BJ (cell line): ENCODE measurements at places on chromosomes 2 and 18. TPM values are rescaled to one million over a fixed set of nuclear protein-coding genes. Genes with fewer than 3 reads are reported as not detected.

SYT4 gene
- polyA plus RNA-seq: not detected in 2 replicates

- DNase-seq: no peak
Observed at GRCh38 chr2:194619366-194619765, 1037.7 kb upstream of the SLC39A10 start.

ASB1 gene
- 24.9 and 33.4 TPM in 2 replicates for polyA plus RNA-seq

C2orf74 gene
- polyA plus RNA-seq: 6.5 and 19.5 TPM in 2 replicates

GRCh38 chr2:53334610-53335009 lies 433.0 kb upstream of the CHAC2 start:
- DNase-seq: no peak

ICA1L gene
- 2.4 and 4.0 TPM in 2 replicates for polyA plus RNA-seq

DNA sequence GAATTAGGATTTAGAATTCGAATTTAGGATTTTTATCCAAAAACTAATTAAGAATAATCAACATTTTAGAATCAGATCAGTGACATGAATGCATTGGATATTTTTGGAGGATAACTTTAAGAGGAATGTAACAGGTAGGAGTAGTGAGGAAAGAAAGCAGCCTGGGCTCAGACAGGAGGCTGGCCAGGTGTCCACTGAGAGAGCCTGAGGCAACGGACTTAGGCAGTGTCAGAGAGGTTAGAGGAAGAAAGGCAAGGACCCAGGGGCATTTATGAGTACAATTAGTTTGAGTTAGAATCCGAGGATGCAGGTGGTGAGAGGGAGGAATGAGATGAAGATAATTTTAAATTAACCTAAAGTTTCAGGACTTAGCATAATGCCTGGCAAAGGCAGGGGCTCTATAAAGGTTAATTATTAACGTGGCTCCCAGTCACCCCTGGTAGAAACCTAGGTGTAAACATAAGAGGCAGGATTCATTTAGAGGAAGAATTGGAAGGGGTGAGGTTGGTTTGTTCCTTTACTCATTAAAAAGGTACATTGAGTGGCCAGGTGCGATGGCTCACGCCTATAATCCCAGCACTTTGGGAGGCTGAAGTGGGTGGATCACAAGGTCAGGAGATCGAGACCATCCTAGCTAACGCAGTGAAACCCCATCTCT lies 507.1 kb downstream of the TMEM182 start:
- no peak for DNase-seq

- DNase-seq: no peak
Observed at GRCh38 chr2:62042944-62043343, 137.5 kb downstream of the COMMD1 start.

COLEC11 gene
- polyA plus RNA-seq: 0.07 and 0.15 TPM in 2 replicates

RASGRP3 gene
- 1.7 and 2.6 TPM in 2 replicates for polyA plus RNA-seq

- no peak for DNase-seq
Observed at GRCh38 chr18:35775887-35776286, 194.3 kb downstream of the GALNT1 start.

KCNG3 gene
- not detected in 2 replicates for polyA plus RNA-seq

GRCh38 chr2:215417400-215417951 lies 18.4 kb downstream of the FN1 start:
- DNase-seq: no peak

GRCh38 chr2:140975237-140975636 lies 1155.6 kb downstream of the LRP1B start:
- DNase-seq: no peak

- no peak for DNase-seq
Observed at GRCh38 chr18:44051026-44051425, 629.7 kb upstream of the SETBP1 start.

ATP6V1C2 gene
- 0.04 and 0.12 TPM in 2 replicates for polyA plus RNA-seq

DNA sequence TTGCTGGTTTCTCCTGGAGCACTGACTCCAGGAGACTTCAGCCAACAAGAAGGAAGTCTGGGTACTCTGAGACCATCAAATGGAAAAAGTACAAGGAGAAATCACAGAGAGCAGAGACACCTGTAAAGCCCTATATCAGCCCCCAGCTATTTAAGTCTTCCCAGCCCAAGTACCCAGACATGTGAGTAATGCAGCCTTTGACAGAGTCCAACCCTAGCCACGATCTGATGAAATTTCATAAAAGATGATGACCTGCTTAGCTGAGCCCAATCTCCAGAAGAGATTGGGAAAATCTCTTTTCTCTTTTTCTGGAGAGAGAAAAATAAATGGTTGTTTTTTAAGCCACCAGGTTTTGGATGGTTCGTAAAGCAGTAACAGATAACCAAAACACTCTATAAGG lies 196.6 kb downstream of the NBAS start:
- DNase-seq: no peak

DCC gene
- 0.15 and 0.44 TPM in 2 replicates for polyA plus RNA-seq

GRCh38 chr2:25551316-25551715 lies 122.1 kb downstream of the DTNB start:
- DNase-seq: no peak

DNA sequence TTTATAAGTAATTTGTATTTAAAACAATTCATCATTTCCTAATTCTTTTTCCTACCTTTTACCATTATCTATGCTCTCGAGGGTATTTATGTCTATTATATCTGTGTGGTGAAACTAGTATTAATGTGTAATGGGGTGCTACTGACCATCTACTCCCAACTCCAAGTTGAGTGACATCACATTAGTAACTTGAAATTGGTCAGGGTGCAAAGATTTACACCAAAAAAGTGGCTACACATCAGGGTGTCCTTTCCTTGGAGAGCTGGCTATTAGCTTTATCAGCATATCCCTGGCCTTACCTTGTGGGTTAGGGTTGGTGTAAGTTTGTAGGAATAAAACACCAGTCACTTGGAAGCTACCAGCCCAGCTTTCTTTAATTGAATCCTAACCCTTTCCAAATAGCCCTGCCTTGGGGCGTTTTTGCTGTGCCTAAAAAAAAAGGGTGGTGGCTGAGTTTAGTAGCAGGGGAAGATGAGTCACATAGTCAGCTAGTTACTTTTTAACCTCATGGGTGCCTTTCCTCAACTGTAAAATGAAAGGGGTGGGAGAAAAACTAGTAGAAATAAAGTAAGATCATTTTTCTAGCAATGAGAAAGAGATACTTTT lies 14.0 kb downstream of the ANXA4 start:
- DNase-seq: peak; percentile 82

DNA sequence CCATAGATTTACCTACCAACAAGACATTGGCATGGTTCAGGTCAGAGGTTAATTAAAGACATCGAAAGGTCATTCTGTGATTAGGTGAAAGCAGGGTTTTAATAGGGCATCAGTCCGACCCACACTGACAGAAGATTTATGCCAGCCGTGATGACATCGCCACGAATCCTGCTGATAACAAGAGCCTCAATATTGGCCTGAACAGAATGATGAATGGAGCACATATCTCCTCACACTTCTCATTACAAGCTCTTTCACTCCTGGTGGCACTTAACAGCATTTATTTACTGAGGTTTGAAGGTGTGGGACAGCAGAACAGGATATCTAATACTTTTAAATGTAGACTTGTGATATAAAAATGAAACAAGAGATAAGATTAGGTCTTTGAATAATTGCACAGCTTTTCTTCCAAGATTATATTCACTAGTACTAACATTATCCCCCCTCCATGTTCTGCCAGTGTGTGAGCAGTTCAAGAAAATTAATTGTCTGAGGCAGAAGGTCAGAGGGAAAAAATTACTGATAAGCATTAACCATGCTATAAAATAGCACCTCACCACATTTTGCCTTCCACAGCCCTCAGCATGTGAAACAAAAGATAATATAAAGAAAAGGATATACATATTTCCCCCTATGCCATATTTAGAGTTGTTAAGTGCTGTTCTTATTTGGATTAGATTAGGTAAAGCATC lies 23.1 kb upstream of the INSIG2 start:
- no peak for DNase-seq

- no peak for DNase-seq
Observed at GRCh38 chr18:79798346-79798998, 734 bp downstream of the KCNG2 start.

BOD1L2 gene
- not detected in 2 replicates for polyA plus RNA-seq

- no peak for DNase-seq
Observed at GRCh38 chr2:149023091-149023490, 15.4 kb upstream of the LYPD6B start.

- DNase-seq: no peak
Observed at GRCh38 chr2:11048335-11049008, 106.8 kb upstream of the SLC66A3 start.

- DNase-seq: no peak
Observed at GRCh38 chr2:144333143-144333555, 186.8 kb downstream of the ZEB2 start.

DNA sequence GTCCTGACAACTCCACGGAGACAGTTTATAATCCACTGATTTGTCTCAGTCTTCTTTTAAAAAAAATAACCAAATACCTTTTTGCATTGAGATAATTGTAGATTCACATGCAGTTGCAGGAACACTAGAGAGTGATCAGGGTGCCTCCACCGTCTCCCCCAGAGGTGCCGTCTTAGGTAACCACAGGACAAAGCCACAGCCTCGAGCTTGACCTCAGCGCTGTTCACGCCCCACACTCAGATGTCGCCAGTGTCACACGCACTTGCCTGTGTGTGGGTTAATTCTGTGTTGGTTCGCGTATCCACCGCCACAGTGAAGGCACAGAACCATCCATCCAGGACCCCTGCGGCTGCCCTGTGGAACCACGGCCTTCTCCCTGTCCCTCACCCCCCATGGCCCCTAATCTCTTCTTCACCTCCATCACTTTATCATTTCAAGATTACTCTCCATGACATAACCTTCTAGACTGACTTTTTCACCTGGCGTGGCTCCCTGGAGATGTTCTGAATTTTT lies 295.0 kb upstream of the HDAC4 start:
- DNase-seq: no peak

HOXD8 gene
- 0.86 and 1.7 TPM in 2 replicates for polyA plus RNA-seq

PRKAG3 gene
- not detected in 2 replicates for polyA plus RNA-seq

DNA sequence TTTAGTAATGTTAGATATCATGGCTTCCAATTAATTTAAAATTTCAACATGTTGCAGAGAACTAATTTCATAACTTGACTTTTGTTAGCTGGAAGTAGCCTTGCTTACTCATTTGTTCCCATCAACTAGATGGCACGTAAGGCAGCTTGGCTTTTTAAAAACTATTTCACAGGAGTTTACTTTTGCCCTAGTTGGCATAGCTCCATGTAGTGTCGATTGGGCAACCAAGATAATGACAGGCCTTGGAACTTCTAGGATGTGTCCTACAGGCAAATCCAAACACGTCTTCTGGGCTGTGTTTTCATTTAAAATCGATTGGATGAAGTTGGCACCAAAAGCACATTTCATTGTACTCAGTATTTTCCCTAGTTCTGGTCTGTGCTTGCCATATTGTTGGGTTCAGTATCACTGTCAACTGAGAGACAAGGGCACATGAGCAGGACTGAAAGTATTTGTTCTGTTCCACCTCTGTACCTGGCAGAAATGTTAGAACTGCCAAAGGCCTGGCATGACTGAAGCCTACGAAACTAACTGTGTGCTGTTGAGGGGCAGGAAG lies 29.4 kb downstream of the HADHB start:
- peak; percentile 86 for DNase-seq

POU3F3 gene
- polyA plus RNA-seq: not detected in 2 replicates

ALK gene
- polyA plus RNA-seq: not detected in 2 replicates

DNA sequence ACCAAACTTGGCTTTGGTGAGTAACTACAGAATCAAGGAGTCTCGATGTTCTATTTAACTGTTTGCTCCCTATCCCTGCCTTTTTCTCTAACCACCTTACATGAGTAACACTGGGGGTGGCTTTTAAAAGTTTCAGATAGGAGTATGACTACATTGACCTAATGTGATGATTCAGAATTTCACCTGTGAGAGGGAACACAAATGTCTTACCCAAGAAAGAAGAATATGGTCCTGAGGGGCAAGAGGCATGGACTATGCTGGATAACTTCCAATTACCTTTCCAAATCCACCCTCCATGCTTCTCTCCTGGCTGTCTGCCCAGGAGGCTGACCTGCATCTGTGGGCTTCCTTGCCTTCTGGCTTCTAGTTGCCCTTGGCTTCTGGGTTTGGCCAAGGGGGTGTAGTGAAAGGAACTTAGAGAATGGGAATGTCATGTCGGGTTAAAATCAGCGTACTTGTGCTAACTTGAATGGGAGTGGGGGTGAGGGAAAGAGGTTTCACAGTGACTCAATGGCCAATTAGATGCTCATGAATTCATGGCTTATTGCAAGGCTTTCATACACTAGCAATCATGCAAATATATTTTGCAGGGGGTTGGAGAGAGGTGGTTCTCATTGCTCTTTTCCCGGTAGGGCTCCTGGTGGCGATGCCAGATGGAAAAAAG lies 5.3 kb upstream of the IL36G start:
- no peak for DNase-seq

- no peak for DNase-seq
Observed at GRCh38 chr2:201127570-201127969, 11.6 kb downstream of the CFLAR start.

- DNase-seq: no peak
Observed at GRCh38 chr2:238876232-238876630, 28.3 kb downstream of the TWIST2 start.

MBOAT2 gene
- 18.1 and 23.0 TPM in 2 replicates for polyA plus RNA-seq

IL1RL2 gene
- polyA plus RNA-seq: 0.09 and 0.11 TPM in 2 replicates

GRCh38 chr2:2184549-2185249 lies 146.4 kb downstream of the MYT1L start:
- DNase-seq: no peak
